ENCODE measurements at places on chromosomes 3 and 15.

- ATAC-seq, result no peak
Observed at GRCh38 chr3:183027276-183027675, 46.9 kb upstream of the DCUN1D1 start.

DNA sequence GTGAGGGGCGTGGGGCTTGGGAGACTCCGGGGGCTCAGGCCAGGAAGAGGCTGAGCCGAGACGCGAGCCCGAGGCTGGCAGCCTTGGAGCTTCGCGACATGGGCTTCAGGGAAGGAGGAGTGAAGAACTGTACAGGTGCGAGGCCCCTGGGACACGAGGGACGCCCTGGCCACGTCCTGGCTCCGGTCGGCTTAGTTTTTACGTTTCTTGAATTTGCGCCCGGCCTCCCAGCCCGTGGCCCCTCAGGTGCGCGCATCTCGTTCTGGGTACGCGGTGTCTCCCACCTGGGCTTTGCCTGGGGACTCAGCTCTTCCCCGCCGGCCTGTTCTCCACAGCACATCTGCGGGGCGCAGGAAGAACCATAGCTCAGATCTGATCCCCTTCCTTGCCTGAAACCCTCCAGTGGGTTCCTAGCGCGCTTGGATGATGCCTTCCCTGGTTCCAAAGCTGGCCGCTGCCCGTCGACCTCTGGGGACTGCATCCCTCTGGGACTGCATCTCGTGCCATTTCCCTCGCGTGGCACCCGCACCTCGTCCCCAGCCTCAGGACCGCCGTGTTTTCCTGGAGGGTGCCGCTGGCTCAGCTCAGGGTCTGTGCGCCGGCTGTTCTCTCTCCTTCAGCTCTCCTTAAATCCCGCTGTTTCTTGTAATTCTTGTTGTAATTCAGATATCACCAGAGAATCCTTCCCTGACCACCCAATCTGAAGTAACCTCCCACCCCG lies 614 bp downstream of the CHCHD6 start:
- no peak for ATAC-seq

- no peak for ATAC-seq
Observed at GRCh38 chr3:7695049-7695448, 806.6 kb upstream of the LMCD1 start.

DNA sequence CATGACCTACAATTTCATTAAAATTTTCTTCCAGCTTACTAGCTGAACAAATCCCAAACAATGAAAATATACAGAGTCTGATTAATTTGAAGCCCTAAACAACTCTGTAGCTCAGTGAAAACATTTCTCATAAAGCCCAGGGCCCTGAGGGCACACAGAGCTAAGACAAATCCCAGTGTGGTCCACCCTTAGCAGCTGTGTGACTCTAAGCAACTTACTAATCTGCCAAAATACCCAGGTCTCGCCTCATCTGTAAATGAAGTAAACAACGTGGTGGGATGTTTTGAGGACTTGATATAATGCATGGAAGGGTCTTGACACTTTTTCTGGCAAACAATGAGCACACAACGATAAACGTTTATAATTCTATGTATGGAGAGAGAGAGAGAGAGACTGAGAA lies 158.4 kb downstream of the FHIT start:
- ATAC-seq, result no peak

DNA sequence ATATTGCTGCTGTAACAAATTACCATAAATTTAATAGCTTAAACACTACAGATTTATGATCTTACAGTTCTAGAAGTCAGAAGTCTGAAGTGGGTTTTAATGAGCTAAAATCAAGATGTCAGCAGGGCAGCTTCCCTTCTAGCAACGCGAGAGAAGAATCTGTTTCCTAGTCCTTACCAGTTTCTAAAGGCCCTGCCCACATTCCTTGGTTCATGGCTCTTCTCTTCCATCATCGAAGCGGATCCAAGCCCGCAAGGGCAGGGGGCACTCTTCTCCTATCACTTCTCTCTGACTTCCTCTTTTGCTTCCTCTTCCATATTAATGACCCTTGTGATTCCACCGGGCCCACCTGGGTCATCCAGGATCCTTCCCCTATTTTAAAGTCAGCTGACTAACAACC lies 16.1 kb downstream of the MINDY4B start:
- no peak for ATAC-seq

- ATAC-seq, result no peak
Observed at GRCh38 chr15:32880642-32881041, 162.8 kb downstream of the GREM1 start.

GRCh38 chr3:14539742-14540491 lies at the start of gene GRIP2:
Gene GRIP2, minus strand, starts transcription at chr3:14540342. Its CDS starts 34 bp downstream, at chr3:14540308.
- no peak for ATAC-seq

DNA sequence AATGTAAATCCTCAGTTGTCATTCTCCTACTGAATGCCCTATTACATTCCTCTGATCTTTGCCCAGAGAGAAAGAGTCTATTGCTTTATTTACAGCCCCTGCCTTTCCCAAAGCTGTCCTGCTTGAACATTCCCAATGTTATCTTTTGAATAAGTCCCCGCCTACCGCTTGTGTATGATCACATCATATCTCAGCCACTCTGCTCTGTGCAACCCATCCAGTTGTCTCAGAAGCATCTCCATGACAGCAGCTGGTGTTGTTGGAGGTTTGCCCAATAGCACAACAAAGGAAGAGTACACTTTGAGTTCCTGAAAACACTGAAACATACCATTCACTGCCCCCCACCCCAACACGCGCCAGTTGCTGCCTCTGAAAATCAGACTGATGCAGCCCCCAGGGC lies 22.0 kb upstream of the FAM3D start:
- no peak for ATAC-seq

GRCh38 chr3:127690106-127690505 lies 17.4 kb downstream of the ABTB1 start:
- ATAC-seq, result no peak

DNA sequence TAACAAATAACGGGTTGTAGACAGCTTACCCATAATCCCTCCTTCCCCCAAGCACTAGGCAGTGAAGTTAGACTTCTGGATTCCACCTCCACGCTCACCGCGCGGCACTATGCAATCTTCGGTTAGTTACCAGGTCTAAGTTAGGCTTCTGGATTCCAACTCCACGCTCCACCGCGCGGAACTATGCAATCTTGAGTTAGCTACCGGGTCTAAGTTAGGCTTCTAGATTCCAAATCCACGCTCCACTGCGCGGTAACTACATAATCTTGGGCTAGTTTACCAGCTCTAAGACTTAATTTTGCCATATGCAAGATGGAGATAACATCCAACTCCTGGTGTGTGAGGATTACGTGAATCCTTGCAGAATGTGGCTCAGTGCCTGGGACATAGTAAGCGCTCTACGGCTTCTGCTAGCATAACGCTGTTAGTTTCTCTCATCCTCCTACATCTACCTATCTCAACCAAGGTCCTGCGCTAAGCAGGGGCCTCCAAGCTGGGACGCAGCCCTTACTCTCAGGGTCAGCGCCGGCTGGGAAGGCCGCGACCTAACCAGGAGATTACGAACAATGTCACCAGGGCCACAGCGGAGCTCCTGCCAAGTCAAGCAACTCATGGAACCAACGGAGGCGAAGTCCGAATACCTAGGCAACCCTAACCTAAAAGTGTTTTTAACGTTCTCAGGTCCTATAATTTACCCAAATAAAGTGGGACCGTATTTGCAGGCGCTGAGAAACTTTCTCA lies 497 bp upstream of the RPLP1 start:
- ATAC-seq, result peak; percentile 30

GRCh38 chr3:194194051-194194756 lies 58.3 kb downstream of the HES1 start:
- peak; percentile 46 for ATAC-seq

- no peak for ATAC-seq
Observed at GRCh38 chr3:67401921-67402320, 252.5 kb downstream of the SUCLG2 start.

DNA sequence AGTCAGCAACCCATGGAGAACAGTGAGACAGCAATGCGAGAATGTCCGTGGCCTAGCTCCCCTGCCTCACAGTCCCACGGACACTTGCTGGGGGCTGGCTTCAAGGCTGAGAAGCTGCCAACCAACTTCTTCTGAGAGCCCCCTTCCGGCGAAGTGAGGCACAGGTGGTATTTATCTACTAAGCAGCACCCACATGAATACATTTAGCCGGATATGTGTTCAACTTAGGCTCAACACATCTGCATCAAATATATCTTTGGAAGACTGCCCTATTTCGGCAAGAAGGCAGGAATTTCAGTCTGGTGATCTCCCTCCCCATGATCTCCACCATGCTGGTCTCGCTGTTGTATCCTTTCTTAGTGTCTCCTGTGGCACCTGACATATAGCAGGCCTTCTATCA lies 340.9 kb upstream of the NR2E3 start:
- no peak for ATAC-seq

DNA sequence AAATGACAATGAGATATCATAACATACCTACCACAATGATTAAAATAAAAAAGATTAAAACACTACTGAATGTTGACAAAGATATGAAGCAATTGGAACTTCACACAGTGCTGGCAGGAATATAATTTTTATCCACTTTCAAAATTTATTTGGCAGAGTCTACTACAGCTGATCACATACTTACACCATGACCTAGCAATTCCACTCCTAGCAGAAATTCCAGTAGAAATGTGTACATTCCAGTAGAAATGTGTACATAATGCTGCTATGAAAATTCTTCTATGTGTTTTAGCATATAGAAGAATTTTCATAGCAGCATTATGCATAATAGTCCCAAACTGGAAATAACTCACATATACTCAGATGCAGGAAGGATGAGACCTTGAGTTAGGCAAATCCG lies 43.5 kb downstream of the IFT57 start:
- no peak for ATAC-seq

DNA sequence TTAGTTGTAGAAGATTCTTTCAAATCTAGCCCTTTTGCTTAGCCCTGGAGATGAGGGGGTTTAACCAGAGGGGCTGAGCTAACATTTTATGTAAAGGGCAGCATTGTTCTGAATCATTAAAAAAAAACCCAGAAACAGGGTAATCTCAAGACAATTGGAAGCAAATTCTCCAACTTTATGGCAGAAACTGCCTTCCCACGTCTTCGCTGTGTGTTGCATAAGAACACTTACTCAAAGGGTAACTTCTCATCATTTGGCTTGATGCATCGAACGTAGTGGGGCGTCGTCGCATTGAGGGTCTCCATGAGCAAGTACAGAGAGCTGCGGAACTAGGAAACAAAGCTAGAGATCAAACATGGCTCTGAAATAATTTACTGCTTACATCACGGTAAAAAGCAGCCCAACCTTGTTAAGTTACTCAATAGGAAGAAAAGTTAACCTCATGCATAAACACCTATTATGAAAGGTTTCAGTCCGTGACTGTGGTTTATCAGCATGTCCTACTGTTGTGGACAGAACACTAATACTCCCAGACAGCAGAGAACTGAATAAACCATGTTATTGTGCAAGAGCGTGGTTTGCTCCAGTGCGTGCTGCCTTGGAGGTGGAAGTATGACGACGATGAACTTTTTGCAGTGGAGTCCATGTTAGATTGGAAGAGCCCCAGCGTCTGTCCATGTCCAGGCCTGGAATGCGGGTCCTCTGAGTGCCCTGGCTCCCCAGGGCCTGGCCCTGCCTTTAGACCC lies 48.7 kb downstream of the MYO5C start:
- no peak for ATAC-seq

DNA sequence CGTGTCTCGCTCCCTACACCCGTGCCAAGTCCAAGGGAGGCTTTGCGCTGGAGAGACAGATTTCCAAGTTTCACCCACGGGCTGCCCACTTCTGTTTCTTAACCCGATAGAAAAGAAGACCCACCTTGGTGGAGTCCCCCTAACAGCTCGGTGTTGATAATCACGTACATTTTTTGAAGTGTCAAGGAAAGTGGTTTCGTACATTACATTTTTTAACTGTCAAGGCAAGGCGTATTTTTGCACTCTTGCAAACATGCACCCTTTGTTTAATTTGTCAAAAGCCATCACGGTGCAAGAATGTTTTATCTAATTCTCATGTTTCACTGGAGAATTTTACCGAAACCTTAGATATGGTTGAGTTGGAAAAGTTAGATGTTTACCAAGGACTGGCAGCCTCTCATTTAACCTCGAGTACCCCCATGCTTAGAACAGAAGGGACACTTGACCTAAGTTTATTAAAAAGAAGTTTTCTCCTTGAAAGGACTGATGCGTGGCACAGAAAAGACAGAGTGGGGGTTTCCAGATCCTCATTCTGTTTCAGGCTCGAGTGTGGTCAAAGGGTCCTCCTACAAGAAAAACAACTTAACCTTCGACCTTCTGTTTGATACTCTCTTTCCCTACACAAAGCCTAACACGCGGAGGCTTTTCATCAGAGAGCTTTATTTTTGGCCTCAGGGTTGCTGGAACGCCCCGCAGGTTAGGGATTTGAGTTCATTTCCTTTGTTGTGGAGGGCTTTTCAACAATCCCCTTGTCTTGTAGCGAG lies 882 bp downstream of the GXYLT2 start:
- ATAC-seq, result no peak

DNA sequence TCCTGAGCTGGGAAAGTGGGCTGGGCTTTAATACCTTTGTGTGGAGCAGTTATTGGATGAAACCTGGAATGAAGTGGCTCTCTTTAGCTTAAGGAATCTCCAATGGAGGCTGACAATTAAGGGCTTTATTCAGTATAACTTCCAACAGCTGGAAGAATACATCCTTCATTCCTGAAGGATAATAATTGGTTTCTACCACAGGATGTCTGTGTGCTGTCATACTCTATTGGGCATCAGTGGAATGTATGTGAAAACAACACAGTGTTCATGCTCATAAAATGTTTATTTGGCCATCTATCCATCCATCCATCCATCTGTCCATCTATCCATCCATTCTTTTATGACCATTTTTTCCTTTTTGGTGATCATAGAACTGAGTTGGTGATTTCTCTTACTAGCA lies 220.7 kb upstream of the GAP43 start:
- ATAC-seq, result no peak

GRCh38 chr15:76994971-76995945 lies at the start of gene PSTPIP1:
Gene PSTPIP1, plus strand, starts transcription at chr15:76995126. Its CDS starts 448 bp downstream, at chr15:76995574.
- peak; percentile 64 for ATAC-seq

GRCh38 chr3:16311960-16312451 lies 47.0 kb downstream of the OXNAD1 start:
- ATAC-seq, result peak; percentile 30

DNA sequence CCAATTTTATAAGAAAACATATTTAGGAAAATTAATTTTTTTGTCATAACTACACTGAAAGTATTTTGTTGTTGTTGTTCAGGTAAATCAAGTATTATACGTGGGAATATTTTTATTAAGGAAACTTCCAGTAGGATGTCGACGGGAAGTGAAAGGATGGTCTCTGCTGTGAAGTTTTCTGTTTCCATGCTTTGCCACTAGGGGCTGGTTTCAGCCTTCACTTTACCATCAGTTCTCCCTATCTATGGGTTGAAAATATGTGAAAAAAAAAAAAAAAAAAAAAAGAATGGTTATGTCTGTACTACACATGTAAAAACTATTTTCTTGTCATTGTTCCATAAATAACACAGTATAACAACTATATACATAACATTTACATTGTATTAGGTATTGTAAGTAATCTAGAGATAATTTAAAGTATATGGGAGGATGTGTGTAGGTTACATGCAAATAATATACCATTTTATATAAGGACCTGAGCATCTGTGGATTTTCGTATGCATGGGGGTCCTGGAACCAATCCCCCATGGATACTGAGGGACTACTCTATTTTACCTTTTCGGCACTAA lies 136.7 kb downstream of the SMAD6 start:
- ATAC-seq, result no peak

GRCh38 chr3:52097851-52098507 lies 41.6 kb upstream of the DUSP7 start:
- ATAC-seq, result no peak

Measured in activated CD4-positive, CD25-positive, alpha-beta regulatory T cell treated with anti-CD3 and anti-CD28 coated beads, Interleukin-2, amount 50 U/mL, for 24 hours (primary cell).